NCI-H69 (cell line): ENCODE measurements at places on chromosomes 4 and X.

DNA sequence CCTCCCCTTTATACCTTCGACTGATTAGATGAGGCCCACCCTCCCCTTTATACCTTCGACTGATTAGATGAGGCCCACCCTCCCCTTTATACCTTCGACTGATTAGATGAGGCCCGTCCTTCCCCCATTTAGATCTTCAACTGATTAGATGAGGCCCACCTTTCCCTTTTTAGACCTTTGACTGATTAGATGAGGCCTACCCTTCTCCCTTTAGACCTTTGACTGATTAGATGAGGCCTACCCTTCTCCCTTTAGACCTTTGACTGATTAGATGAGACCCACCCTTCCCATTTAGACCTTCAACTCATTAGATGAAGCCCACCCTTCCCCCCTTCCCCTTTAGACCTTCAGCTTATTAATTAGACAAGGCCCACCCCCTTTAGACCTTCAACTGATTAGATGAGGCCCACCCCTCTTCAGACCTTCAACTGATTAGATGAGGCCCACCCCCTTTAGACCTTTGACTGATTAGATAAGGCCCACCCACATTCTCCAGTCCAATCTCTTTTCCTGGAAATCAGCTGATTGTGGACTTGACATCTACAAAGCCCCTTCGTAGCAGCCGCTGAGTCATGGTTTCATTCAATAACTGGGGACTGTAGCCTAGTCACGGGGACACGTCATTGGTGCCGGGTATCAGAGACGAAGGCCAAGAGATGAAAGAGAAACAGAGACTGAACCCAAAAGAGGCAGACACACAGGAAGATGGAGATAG is 28.8 kb upstream of the IL3RA start:
- DNase-seq, result no peak

GRCh38 chrX:13419918-13420317 is 100.1 kb upstream of the ATXN3L start:
- no peak for DNase-seq

GRCh38 chr4:76250962-76251361 is 559 bp upstream of the FAM47E start:
- peak; percentile 35 for DNase-seq

DNA sequence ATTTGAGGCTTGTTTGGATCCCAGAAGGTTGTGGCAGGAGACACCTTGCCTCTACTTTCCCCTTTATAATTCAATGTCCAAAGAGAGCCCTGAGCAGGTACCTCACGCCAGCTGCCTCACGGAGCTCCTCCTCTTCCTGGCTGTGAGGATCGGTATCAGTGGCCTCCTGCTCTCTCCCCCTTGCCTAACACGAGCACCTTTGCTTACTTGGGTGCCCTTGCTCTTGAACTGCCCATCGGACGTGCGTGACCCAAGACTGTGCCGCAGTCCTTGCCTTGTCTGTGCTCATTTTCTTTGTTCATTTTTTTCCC is 27.8 kb upstream of the MSANTD1 start:
- DNase-seq, result no peak

DNA sequence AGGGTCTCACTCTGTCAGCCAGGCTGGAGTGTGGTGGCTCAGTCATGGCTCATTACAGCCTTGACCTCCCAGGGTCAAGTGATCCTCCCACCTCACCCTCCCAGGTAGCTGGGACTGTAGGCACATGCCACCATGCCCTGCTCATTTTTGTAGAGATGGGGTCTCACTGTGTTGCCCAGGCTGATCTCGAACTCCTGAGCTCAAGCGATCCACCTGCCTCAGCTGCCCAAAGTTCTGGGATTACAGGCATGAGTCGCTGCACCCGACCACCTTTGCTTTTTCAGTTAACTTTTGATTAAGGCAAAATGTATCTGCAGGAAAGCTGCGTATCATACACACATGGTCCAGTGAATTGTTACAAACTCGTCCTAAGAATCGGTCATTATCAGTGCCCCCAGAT is 16.5 kb upstream of the CLCN4 start:
- no peak for DNase-seq

DNA sequence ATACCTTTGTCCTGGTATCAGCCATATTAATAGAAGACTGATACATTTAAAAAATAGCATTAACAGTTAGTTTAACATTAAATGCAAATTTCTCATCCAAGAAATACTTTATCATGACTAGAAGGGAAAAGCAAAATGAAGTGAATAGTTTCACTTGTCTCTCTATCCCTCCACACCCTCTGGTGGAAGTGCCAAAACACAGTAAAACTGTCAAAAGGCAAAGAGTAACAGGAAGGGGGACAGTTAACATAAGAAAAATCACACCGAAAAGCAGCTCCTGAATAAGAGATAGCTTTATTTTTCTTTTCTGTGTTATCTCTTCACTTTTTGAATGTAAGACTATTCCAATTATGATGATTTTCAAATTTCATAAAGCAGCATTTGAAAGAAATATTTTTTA is 187.2 kb downstream of the FBXW7 start:
- DNase-seq, result peak; percentile 47

DNA sequence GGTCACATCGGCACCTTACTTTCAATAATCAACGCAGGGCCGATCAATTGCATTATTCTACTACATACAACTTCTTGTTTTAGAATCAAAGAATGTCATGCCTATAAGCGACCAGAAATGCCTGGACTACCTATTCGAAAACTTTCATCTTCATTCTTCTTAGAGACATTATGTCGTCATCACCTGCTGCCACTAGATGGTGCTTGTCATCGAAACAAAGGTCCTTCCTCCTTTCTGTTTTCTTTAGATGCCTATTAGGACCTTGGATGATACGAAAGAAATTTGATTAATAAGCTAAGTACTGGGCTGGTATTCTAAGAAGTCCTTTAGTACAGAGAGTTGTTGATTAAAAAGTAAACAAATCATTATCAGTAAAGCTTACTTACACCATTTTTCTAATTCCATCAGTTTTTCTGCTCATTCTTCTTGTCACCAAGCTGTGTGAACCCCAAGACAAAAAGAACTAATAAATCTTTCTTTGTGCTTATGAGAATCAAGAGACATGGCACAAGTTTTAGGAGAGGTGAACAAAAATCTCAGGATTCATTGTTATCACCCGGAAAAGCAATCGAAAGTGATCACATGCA is 154.5 kb upstream of the SLC4A4 start:
- peak; percentile 33 for DNase-seq

DNA sequence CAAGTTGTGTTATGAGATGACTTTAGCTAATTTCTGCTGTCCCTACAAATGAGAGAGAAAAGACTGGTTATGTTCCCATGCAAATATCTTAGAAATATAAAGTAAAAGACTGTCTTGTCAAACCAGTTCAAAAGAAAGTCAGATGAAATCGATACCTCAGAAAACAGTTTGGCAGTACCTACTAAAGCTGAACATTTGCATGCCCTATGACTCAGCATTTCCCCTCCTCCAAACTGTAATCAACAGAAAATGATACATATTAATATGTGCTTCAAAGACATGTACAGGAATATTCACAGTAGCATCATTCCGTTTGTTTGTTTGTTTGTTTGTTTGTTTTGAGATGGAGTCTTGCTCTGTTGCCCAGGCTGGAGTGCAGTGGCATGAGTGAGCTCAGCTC is 90.3 kb downstream of the ARX start:
- DNase-seq, result no peak

GRCh38 chr4:24260923-24261564 is 323.3 kb downstream of the DHX15 start:
- no peak for DNase-seq

DNA sequence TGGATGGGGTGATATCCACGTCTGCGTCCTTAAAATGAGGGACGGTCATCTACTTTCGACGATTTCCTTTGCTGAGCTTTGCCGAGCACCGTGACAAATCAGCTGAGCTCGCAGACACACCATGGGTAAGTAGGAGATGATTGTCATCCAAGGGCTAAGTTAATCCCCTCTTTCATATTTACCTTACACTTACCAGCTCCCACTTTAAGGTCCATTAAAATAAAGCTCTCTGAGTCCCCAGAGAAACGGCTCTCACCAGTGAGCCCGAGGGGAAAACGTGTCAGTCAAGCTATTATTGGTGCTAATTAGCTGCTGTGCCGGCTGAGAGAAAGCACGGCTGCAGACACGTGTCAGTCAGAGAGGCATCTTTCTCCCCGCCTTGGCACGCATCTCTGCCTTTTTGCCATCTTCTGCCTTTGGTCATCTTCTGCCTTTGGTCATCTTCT is 72.2 kb downstream of the CRLF2 start:
- DNase-seq, result no peak

DNA sequence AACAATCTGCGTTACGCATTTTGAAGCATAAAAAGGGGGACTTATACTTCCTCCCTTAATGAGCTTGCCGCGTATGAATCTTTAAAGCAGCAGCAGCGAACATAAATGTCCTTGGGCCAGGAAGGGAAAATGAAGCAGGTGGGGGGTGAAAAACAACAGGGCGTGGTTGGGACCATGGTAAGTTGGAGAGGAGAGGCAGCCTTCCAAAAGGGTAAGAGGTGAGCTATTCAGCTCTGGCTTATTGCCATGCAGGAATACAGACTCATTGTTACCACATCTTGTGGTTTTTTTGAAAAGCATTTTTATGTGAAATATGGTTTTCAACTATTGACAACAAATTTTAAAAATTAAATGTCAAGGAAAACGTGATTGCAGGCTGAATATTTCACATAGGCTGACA is 710.7 kb upstream of the FAM241A start:
- peak; percentile 77 for DNase-seq

DNA sequence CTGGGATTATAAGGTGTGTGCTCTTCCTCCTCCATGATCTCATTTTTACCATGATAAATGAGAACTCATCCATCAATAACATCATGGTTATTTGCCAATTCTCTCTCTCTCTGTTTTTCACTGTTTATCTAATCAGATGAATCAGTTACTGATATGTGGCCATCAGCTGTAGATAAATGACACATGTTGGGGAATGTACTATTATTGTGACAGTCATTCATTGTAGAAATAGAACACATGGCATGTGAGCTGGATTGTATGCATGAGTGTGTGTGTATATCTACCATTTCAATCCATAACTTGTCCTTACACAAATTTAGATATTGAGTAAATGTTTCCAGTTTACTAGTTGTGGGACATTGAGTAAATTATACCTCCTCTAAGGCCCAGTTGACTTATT is 53.0 kb downstream of the OSTC start:
- no peak for DNase-seq

DNA sequence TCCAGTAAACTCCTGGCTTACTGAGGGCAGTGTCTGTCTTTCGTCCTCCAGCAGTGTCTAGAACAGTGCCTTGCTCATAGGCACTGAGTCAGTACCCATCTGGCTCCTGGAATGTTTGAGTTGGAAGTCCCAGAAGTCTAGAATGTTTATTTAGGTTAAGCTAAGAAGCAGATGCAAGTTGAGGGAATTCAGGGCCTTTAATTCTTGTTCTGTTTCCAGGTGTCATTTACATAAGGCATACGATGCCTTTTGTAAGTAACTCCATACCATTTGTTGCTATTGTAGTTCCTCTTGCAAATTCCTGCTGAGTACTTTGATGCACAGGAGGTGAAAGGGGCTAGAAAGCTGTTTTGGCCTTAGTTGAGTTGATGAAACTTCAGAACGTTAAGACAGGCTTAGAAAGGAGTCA is 22.2 kb downstream of the ARHGAP10 start:
- DNase-seq, result peak; percentile 43

GRCh38 chr4:183898456-183898855 is 6.7 kb upstream of the STOX2 start:
- DNase-seq, result no peak

GRCh38 chr4:18860836-18861530 is 839.4 kb upstream of the LCORL start:
- no peak for DNase-seq

GRCh38 chrX:18449236-18449635 is 23.8 kb downstream of the CDKL5 start:
- DNase-seq, result no peak
